Epithelial cell of alveolus of lung (primary cell): ENCODE measurements at places on chromosomes 1 and 21. TPM values are rescaled to one million over a fixed set of nuclear protein-coding genes. Genes with fewer than 3 reads are reported as not detected.

CLCA4 gene
- total RNA-seq = not detected in 2 replicates

TMEM240 gene
- 4.4 and 10.3 TPM in 2 replicates for total RNA-seq

HAO2 gene
- total RNA-seq = not detected in 2 replicates

RBP7 gene
- not detected in 2 replicates for total RNA-seq

GLIS1 gene
- total RNA-seq = 1.8 and 4.2 TPM in 2 replicates

PCAT6 gene
- 0.65 and 2.4 TPM in 2 replicates for total RNA-seq

SLC9C2 gene
- total RNA-seq = not detected in 2 replicates

MANEAL gene
- not detected in 2 replicates for total RNA-seq

S100A12 gene
- total RNA-seq = not detected in 2 replicates

PRDX6 gene
- total RNA-seq = 275 and 449 TPM in 2 replicates

ZNF670 gene
- total RNA-seq = 0.96 and 2.6 TPM in 2 replicates

GPX7 gene
- 21.9 and 55.5 TPM in 2 replicates for total RNA-seq
